GM19239 (cell line): ENCODE measurements at places on chromosomes 7 and 10.
A peak's percentile ranks its signal among the peaks of the same experiment; 100 is the strongest.

- DNase-seq, result no peak
These were observed 5.0 kb upstream of the WBP1L start for GRCh38 chr10:102738692-102739121.

DNA sequence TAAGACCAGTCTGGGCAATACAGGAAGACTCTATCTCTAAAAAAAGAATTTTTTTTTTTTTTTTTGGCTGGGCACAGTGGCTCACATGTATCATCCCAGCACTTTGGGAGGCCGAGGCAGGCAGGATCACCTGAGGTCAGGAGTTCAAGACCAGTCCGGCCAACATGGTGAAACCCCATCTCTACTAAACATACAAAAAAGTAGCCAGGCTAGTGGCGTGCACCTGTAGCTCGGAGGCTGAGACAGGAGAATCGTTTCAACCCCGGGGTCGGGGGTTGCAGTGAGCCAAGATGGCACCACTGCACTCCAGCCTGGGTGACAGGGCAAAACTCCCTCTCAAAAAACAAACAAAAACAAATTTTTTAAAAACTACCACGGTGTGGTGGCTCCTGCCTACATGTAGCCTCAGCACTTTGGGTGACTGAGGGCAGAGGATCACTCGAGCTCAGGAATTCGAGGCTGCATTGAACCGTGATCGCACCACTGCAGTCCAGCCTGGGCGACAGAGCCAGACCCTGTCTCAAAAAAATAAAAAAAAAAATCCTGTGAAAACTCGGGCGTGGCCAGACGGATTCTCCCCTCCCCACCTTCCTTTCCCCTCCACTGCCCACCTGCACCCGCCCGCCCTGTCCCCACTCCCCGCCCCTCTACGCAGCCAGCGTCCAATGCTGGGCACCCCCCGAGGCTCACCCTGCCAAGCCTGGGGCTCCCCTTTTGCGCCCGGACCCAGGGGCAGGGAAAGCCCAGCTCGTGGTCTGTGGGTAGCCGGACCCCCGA is 745 bp upstream of the ORAI2 start:
- DNase-seq, result no peak

DNA sequence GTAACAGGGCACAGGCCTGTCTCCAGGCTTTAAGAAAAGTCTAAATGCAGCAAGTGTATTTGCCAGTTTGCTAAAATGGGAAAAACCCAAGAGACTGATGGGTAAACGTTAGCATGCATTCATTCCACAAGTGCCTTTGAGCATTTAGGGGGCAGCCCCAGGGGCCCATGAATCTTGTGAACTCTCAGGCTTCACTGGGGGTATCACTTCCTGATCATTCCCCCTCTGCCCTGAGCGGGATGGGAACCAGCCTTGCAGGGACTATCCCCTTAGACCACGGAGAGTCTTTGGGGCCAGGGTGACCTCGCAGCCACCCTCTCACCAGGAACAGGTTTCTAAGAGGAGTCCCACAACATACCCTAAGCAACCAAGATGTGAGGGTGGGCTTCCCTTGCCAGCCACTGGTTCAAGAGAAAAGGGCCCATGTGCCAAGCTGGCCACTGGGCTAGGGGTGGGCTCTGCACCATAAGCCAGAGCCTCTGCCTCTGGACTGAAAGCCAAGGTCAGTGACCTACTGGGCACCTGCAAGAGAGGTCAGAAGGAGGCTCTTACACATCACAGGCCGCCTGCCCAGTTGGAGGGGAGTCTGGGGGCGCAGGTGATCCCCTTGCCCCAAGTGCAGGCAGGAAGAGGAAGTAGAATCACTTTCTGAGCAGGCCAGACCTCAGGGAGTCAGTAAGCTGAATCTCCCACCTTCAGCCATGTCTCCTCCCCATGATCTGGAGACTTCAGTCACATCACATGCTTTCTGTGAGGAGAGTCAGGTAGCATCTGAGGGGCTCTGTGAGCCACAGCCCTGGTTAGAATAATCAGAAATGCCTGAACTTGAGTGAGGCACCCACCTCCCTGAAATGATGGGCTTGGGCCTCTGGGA is 75.0 kb downstream of the C10orf105 start:
- no peak for DNase-seq

DNA sequence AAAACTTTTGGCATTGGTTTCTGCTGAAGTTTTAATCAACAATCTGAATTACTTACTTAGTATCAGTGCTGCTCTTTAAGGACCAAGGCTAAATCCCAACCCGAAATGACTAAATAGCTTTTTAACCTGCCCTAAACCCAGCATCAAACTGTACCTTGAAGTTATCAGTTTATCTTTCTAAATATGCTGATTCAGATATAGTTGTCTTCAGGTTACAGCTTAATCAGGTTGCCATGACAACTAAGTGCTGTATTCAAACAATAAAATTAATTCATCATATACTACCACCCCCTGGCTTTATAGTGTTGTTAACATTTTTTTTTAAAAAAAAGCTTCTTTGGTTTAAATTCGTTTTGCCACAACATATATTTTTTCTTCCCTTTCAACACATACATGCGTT is 239.6 kb downstream of the TWIST1 start:
- no peak for DNase-seq

DNA sequence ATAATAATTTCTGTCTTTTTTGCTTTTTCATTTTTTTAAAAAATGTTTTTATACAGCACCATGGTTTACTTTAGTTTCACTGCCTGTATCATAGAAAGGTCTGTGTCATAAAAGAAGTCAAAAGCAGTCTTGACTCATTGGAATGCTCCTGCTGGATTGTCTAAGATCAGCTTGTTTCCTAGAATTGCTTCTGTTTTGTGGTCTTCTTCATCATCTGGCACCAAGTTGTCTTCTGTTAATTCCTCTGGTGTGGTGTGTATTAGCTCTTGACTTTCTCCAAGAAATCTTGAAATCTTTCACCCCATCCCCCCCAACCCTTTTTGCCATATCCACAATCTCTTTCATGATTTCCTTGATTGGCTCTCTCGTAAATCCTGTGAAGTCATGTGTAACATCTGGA is 250.3 kb upstream of the CXCL12 start:
- DNase-seq, result no peak

DNA sequence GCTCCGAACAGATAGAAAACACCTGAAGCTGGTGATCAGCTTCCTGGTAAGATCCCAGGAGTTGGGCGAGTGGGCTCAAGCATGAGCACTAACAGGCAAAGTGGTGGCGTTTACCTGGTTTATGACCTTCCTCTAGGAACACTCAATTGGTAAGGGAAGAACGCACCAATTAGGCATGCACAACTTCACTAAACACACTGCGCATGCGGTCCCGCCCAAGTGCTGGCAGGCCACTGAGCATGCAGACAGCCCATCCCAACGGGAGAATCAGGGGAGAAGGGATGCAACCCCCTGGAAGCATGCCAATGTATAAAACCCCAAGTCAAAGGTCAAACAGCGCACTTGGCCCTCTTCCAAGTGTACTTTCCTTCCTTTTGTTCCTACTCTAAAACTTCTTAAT is 70.4 kb downstream of the LYZL2 start:
- no peak for DNase-seq

- DNase-seq, result no peak
These were observed 194.1 kb upstream of the LYZL2 start for GRCh38 chr10:30823651-30824050.

- no peak for DNase-seq
These were observed 107.5 kb downstream of the TWIST1 start for GRCh38 chr7:19009936-19010280.

- no peak for DNase-seq
These were observed 361.7 kb downstream of the AUTS2 start for GRCh38 chr7:69959789-69960499.

DNA sequence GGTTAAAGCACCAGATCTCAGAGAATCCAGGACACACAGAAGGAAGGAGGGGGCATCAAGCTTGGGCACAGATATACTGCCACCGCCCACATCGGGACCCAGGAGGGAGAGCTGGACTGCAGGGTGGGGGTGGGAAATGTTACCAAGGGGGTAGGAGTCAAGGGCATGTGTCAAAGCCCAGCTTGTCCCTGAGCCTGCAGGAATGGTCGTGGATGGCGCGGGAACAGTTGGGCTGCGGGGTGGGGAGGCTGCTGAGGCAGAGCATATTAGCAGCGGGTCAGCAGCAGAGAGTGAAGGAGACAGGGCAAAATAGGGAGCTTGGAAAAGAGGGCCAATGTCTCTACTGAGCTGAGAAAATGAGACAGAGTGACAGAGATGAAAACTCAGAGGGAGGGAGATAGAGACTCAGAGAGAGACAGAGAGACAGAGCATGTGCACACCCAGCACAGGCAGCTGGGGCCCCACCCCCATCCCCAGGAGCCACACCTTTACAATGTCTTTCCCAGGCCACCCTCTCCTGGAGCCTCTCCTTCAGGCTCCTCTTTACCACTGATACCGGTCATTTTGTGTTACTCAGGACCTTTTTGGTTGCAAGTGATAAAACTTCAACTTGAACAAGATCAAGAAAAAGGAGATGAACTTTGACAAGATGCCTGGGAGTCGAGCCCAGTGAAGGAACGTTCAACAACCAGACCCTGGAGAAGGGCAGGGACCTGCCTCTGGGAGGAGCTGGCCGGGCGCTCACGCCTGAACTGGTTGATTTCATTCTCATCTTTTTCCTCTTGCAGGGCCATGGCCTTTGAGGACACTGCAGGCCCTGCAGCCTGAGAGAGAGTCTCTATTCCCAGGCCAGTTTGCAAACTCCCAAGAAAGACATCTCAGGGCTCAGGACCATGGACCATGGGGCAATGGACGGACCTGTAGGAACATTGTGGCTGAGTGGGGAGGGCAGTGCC is 50.0 kb downstream of the AOC1 start:
- DNase-seq, result no peak

DNA sequence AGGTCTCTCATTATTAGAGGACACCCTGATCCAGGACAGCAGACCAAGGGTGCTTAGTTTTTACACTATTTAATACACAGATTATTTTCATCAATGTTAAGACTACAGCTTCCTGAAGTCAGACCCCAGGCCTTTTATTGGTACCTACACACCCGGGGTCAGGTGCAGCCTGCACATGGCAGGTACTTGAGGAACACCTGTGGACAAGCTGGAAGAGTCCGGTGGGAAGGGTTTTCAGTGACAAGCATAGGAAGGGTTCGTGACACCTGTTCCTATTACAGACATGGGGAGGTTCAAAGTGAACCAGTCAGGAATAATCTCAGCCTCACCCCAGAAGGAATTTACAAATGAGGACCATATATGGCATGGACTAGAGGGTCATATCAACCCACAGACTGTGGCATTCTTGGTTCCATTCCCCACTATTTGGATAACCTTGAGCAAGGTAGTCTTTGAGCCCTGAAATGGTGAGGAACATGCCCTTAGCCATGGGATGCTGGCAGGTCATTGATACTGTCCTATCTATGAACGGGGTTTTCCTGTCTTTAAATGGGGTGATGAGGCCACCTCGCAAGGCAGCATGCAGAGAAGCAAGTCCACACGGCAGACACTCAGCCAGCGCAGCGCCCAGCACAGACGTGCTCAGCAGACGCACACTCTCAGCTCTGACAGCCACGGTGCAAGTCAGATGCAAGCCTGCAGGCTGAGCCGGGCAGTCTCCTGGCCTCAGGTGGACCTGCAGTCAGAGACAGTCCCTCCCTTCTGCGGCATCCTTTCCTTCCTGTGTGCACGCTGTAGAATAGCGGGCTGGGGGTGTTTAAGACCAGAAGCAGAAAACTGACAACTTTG is 624.9 kb downstream of the PTPRN2 start:
- DNase-seq, result no peak

DNA sequence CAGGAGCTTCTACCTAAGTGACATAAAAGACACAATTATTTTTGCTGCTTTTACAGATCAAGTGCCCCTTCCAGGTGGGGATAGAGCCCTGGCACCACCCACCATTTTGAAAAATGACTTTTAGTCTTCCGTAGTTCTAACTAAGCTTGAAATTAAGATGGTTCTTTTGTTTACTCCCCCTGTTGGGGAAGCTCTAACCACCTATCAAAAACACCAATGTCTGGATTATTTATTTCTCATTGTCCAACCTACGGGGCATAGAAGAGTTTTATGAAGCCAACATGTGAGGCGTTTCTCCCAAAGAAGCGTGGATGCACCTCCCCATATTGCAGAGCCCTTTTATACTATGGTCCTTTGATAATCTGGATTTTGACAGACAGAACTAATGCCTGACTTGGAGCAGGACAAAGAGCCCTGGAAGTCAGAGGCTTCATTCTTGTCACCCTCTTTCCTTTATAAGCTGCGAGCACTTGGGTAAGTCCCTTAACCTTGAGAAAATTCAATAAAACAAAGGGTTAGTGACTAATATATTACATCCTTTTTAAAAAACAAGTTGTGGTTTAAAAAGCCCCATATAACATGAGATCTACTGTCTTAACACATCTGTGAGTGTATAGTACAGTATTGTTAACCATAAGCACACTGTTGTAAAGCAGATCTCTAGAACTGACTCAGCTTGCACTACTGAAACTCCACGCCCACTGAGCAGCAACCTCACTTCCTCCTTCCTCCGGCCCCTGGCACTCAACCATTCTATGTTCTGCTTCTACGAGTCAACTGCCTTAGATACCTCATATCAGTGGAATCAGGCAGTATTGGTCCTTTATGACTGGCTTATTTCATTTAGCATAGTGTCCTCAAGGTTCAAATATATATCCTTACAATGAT is 67.5 kb downstream of the ATXN7L1 start:
- peak; percentile 72 for DNase-seq

- DNase-seq, result no peak
These were observed 4.6 kb upstream of the MYH16 start for GRCh38 chr7:99267841-99268576.

- DNase-seq, result no peak
These were observed 344.6 kb downstream of the TYW1 start for GRCh38 chr7:67341153-67341768.

- no peak for DNase-seq
These were observed 289.9 kb upstream of the SP8 start for GRCh38 chr7:21076574-21076973.

- DNase-seq, result no peak
These were observed 114.5 kb downstream of the PTPN20 start for GRCh38 chr10:47025540-47026300.

- DNase-seq, result no peak
These were observed 57.5 kb downstream of the LCOR start for GRCh38 chr10:96889415-96890171.

DNA sequence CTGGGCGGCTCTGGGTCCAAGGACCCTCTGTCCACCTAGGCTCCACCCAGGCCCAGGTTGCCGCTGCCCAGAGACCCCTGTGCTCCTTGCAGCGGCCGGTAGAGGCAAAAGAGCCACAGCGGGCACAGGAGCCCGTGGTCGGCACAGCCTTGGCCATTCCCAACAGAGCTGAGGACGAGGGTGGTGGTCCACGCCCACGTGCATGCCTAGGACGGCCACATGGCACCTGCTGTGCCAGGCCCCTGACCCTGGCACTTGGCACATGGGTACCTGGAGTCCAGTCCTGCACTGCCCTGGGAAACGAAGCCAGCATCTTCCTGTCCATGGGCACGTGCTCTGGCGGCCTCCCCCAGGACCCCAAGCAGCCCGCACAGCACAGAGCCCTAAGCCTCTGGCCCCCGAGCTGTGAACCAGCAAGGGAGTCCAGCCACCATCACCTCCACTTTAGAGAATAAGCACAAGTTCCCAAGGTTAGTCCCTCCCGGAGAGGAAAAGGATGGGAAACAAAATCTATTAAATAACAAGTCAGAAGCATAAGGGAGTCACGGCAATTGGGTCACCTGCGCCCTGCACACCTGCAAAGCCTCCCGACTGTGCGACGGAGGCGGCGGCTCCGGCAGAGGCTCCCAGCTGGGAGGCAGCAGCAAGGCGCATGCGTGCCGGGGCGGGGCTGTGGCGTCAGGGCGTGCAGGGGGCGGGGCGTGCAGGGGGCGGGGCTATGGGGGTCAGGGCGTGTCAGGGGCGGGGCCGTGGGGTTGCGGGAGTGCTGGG is 59.1 kb downstream of the STK32C start:
- no peak for DNase-seq
